ENCODE measurements at places on chromosomes 6 and 20.

DNA sequence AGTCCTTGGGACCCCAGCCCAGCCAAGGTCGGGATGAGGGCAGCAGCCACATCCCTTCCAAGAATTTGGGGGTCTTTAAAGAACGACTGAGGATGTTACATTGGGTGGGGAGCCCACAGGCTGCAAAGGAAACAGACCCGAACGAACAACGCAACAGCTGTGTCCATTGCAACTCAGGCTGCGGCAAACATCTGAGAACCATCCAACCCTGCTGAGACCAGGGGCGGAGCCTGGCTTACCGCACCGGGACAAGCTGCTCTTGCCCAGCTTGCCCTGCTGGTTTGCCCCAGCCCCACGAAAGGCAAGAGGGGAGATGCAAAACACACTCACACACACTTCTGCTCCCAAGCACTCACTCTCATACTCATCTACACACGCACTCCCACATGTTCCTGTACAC lies 21.5 kb upstream of the TAF4 start:
- no peak for DNase-seq

DNA sequence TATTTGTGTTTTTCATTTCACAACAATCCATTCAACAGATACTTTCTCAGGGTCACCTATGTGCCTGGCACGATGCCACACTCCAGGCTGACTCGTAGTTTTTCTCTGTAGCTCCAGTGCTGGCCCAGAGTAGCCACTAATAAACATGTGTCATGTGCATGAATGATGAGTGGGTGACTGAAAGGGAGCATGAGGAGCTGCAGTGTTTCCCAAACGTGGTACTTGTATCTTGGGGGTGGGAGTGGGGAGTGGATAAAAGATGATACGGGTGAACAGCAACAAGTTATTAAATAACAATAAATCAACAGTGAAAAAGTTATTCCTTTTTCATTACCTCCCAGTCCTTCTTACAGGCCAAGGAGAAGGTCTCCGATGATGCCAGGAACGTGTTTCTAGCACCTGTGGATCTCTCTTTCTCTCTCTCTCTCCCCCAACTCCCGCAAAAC lies 17.1 kb downstream of the SRXN1 start:
- no peak for DNase-seq

DNA sequence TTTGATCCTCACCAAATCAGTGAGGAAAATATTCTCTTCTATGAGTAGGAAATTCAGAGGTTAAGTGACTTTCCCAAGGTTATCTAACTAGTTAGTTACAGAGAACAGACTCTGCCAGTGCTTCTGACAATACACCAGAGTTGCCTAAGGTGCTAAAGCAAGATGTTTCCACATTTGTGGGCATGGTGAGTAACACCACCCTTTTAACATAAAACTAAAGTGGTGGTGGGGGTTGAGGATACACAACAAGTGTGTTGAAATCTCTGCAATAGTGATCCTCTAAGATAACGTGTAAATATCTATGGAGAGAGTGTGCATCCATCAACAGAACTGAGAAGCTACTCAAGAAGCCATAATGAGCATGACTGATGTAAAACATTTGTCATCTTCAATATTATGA lies 11.7 kb downstream of the VNN2 start:
- DNase-seq, result no peak

DNA sequence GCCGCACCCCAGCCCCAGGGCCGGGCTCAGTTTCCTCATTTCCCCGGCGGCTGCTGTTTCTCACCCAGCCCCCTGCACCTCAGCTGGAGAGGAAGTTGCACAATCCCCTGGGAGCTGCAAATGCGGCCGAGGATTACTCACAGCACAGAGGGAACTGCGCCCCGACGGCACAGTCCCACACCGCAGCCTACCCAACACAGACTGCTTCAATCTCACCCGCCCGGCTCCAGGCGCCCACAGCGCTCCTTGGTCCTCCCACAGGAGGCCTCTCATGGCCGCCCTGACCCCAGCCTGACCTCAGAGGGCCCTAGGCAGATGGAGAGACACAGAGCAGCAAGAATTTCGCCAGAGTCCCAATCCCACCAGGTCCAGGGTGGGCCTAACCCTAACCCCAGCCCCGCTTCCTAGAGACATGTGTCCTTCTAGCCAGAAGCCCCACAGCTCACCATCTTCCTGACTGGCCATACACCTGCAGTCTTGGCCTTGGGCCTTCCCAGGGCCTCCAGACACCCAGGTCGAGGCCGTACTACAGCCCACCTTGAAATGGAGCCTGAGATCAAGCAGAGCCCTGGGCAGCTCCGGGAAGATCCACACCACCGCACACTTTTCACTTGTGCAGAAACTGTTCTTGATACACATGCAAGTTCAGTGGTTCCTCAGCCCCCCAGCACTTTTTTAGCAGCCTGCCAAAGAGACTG lies 11.7 kb downstream of the TFEB start:
- DNase-seq, result no peak

GRCh38 chr6:27631609-27631916 lies 158.7 kb upstream of the ZNF184 start:
- DNase-seq, result no peak

- DNase-seq, result no peak
Measured at GRCh38 chr6:36662827-36663256, 15.7 kb upstream of the CDKN1A start.

GRCh38 chr6:144909753-144910285 lies 624.7 kb downstream of the UTRN start:
- DNase-seq, result no peak

GRCh38 chr6:11682561-11682975 lies 96.0 kb downstream of the ADTRP start:
- no peak for DNase-seq

DNA sequence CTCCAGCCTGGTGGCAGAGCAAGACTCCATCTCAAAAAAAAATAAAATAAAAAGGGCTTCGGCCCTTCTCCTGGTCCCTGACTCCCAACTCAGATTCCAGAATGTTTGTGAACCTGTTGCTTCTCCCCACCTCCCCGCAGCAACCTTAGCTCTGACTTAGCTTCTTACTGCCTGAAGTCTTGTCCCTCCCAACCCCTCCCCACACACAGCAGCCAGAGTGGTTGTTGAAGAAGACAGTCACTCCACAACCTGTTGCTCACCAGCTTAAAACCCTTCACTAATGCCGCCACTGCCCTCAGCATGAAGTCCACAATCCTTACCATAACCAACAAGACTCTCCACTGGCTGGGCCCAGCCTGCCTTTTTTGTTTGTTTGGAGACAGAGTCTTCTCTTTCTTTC lies 6.5 kb upstream of the PTPRT start:
- no peak for DNase-seq

DNA sequence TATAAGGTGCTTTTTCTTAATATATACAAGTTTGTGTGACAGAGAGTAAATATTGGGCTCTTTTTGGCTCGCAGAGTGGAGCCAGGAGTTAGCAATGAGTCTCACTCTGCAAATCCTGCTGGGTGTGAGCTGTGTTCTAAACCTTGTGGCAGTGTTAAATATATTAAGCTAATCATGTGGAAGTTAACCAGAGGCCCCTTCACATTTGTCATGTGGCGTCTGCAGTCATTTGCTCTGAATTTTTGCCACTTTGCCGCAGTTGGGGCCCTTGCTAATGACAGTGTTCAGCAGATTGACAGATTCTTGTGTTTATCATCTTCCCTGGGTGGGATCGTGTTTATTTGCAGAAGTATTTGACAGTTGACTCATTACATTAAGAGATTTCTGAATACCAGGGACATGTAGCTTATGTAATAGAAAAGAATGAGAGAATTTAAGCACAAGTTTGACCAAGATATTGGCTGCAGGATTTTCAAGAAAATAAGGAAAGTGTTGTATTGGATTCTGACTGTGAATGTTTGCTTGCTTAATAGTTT lies 37.9 kb downstream of the SPATA2 start:
- no peak for DNase-seq

GRCh38 chr20:57927376-57927775 lies 217.6 kb upstream of the PMEPA1 start:
- DNase-seq, result no peak

GRCh38 chr20:4774207-4774606 lies 52.5 kb downstream of the PRND start:
- DNase-seq, result no peak

DNA sequence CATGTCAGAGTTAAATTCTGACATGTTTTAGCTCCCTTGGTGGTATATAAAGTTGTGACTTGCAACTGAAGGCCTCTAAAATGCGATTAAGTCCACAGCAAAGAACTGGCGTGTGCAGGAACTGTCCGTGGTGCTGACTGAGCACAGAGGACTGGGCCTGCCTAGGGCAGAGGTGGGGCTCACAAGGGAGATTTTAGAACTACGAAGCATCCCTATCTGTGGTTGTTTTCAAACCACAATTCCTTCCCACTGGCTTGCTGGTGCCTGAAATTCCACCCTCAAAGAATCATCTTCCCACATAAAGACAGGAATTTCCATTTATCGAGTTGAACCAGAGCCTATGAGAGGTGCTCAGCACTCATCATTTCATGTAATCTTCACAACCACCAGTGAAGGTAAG lies 30.1 kb downstream of the RIMS4 start:
- DNase-seq, result peak; percentile 4

DNA sequence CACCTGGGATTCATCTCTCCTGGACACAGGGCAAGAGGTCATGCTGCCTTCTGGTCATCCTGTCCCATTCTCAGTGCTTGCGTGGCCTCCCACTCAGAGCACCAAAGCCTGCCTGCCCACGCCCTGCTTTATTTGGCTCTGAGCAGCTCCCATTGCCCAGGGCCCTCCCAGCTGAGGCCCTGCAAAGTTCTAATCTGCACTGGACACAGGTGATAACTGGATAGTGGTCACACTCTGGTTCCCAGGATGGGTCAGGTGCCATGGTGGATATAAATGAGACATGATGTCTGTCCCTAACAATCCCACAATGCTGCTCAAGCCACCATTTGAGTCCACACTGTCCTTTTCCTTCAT lies 39.5 kb downstream of the CPXM1 start:
- DNase-seq, result no peak

DNA sequence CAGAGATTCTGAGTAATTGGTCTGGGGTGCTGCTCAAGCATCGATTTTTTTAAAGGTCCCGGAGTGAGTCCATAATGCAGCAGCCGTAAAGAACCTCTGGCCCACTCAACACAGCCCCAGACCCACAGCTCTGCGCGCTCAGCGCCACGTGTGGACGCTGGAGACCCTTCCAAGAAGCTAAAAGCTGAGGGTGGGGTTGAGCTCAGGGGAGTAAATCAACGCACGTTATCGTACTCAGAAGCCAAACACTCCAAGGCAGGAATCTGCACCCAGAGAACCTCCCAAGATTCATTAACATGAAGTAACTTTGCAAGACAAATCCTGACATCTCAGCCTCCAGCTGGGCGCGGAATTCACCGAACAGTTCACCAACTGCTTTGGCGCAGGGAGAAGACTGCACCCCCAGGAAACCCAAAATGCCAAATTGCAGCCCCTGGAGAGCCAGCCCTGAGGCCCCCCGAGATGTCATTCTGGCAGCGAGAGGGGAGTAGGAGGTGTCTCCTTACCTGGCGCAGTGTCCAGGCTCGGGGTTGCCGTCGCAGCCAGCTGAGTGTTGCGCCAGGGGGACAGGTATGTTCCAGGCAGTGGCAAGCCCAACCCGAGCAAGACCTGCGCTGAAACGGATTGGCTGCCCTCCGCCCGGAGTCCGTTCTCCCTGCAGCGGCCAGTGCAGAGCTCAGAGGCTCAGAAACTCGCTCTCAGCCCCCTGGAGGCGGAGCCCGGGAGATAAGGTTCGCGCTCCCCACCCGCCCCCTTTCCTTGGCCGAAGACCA lies at the start of gene COL21A1:
Gene COL21A1 (minus strand): TSS at position 700 of the 773 bp plus-strand sequence. CDS start 64,962 bp downstream, outside the sequence.
- no peak for DNase-seq

DNA sequence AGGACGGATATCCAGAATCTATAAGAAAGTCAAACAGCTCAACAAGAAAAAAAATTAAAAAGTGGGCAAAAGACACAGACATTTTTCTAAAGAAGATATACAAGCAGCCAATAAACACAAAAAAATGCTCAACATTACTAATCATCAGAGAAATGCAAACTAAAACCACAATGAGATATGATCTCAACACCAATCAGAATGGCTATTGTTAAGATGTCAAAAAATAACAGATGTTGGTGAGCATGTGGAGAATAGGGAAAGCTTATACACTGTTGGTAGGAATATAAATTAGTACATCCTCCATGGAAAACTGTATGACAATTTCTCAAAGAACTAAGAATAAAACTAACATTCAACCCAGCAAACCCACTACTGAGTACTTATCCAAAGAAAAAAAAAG lies 23.3 kb upstream of the OSTM1 start:
- DNase-seq, result no peak

- DNase-seq, result no peak
Measured at GRCh38 chr20:55449091-55449490, 556.2 kb downstream of the CBLN4 start.

- DNase-seq, result no peak
Measured at GRCh38 chr6:124974771-124975377, 12.6 kb downstream of the RNF217 start.

GRCh38 chr6:112571488-112572270 lies 224.5 kb downstream of the RFPL4B start:
- DNase-seq, result no peak

GRCh38 chr6:135185483-135185882 lies 4.4 kb downstream of the MYB start:
- DNase-seq, result no peak

GRCh38 chr6:74507649-74508048 lies 698.2 kb downstream of the COL12A1 start:
- no peak for DNase-seq

DNA sequence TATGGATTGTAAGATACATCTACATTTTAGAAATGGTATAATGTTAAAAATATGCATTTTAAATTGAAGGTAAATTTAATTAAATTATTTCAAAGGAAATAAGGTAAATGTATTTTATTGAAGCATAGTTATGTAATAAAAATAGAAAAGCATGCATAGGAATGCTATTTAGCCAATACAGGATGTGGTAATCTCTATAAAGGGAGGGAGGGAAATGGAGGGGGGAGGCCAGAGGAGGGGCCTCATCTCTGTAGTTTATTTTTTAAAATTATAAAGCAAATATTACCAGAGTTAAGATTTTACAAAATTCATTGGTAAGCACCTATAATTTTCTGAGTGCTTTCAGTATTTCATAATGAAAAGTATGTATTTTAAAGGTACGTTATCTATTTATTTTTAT lies 27.2 kb downstream of the SLC16A10 start:
- no peak for DNase-seq

DNA sequence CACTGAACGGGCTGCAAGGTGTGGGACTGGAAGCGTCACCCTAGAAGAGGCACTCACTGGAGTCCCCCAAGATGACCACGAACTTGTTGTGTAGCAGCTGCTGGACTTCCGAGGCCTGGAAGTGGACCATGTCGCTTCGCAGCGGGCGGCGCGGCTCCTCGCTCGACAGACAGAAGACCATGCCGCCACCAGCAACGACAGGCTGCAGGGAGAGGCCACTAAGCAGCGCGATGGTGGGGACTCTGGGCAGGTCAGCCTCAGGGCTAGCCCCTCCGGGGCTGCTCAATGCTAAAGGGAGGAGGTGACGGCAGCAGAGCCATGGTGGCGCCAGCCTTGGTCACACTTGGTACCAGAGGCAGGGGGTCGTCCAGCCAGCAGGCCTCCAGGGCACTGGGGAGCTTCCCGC lies 720 bp downstream of the PCED1A start:
- DNase-seq, result no peak

- peak; percentile 73 for DNase-seq
Measured at GRCh38 chr6:167113935-167114910, 8.7 kb upstream of the CCR6 start.

GRCh38 chr6:143279385-143279784 lies 171.1 kb downstream of the ADAT2 start:
- DNase-seq, result no peak

GRCh38 chr6:9927275-9927674 lies 487.6 kb downstream of the TFAP2A start:
- no peak for DNase-seq

GRCh38 chr20:40286975-40287531 lies 402.0 kb downstream of the MAFB start:
- no peak for DNase-seq

GRCh38 chr20:61638802-61639585 lies 386.9 kb downstream of the CDH4 start:
- no peak for DNase-seq
